M059J (cell line): ENCODE measurements at places on chromosomes 2 and 18. TPM values are rescaled to one million over a fixed set of nuclear protein-coding genes. Genes with fewer than 3 reads are reported as not detected.

USP40 gene
- 11.8 and 21.2 TPM in 2 replicates for total RNA-seq

OXER1 gene
- not detected in 2 replicates for total RNA-seq

PLGLB1 gene
- 0.49 TPM in 1 of 2 replicates, not detected in the other for total RNA-seq

ALLC gene
- not detected in 2 replicates for total RNA-seq

GRCh38 chr18:62450546-62451410, 72.0 kb upstream of the ZCCHC2 start:
- peak; percentile 99 for DNase-seq

DNA sequence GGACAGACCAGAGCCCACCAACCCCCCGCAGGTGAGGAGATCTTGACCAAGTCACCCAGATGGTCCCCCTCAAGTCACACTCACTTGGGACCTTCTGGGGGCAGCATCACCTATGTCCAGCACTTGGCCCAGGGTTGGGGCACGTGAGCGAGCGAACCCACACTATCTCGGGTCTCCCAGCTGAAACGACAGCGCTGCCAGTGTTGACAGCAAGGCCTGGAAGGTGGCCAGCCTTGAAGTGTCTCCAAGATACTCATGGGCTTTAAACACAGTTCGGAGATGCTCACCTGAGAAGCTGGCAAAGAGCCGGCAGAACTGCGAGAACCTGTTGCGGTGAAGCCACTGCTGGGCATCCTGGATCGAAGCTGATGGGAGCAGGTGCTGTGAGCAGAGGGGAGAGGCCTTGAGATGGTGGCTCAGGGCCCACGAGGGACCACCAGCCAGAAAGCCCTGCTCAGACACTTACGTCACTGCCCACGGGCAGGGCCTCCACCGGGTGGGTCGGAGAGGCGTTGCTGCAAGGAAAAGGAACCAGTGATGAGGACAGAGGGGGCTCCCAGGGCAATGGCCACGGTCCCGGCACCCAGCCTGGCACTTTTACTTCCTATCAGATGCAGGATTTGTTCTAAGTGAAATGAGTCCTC, 47.5 kb downstream of the TFCP2L1 start:
- DNase-seq = no peak

- no peak for DNase-seq
Observed at GRCh38 chr18:27602092-27602491, 417.0 kb upstream of the CHST9 start.

- DNase-seq = no peak
Observed at GRCh38 chr2:49972699-49973098, 818.4 kb upstream of the FSHR start.

DNA sequence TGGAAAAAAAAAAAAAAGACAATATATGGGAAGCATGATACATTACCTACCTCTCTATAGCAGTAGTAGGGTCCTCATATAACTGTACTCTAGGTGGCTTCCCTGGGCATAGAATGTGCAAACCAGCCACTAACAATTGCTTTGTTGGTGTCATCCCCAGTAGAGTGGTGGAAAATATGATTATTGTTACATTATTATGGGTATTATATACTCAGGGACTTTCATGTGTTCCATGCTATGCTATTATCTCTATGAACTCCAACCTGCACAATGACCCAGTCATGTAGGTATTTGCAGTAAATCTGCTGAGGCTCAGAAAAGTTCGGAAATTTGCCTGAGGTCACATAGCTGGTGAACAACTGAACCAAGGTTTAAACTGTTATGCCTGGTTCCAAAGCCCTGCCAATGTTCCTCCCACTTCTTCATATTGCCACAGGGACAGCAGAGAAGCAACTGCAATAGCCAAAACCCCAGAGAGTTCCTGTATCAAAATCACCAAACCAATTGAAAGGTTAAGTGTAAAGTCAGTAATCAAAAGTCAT, 52.6 kb upstream of the MAP4K4 start:
- no peak for DNase-seq

DNA sequence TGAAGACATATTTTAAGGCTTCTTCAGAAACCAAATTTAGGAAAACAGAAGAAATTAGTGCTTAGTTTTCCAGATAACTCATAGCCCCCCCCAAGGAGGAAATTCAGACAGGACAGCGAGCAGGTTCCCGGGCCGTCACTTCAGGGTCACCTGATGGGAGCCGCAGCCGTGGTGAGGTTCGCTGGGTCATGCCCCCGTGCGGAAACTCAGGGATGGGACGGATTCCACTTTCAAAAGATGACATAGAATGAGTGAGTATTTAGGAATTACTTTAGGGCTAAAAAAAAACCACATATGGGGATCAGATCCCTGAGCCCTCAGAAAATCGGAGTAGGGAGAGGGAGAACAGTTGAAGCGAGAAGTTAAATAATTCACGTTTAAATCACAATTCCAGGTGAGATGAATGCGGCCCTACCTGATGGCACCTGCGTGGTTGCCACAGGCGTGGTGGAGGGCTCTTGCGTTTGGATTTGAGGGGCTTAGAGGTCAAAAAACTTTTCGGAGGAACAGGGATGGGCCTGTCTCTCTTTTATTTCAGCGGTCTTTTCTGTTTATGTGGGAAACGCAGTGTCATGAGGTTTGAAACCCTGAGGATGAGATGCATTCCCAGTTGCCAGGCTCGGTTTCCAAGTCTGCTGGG, 114.4 kb downstream of the NFATC1 start:
- DNase-seq = no peak

DNA sequence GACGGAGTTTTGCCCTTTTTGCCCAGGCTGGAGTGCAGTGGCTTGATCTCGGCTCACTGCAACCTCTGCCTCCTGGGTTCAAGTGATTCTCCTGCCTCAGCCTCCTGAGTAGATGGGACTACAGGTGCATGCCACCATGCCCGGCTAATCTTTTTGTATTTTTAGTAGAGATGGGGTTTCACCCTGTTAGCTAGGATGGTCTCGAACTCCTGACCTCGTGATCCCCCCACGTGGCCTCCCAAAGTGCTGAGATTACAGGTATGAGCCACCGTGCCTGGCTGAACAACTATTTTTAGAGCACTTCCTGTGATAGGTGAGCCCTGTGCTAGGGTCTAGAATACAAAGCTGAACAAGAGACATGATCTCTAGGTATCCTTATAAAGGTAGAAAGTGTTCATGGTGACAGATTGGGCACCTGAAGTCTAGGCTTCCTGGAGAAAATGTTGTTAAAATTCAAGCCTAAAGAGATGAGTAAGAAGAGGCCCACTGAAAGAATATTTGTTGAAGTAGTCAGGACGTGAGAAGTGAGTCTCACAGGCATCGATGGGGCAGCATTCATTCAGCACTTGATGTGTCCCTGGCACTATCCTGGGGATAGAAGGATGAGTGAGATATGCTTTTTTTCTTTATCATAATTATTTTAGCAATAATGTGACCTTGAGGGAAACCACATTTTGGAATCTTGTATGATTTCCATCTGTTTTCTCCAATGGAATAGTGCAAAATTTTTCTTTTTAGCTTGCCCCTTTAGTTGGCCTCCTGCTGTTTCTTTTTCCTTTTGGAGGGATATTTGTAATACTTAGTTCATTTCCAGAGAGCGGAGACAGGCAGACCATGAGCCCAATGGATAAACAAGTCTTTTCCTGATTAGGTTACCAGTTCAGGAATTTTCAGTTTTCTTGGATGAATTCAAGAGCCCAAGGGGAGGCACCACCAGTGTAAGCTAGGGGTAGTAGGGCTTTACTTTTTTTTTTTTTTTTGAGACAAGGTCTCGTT, 5.1 kb downstream of the ZNF236 start:
- no peak for DNase-seq

DNA sequence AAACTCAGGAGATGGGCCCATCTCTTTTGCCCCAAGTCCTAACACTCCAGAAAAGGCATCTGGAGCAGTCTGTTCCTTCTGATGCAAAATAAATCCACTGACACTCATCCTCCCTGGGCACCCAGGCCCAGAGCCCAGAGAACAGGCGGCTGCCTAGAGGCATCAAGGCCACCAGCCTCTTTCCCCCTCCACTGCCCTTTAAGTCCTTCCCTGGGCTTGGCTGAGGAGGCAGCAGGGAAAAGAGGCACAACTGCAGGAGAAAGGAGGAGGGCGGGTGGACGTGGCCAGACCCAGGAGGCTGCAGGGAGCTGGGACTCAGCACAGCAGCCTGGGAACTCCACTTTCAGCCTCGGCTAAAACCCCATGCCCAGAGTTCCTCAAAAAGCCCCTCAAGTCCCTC, 99.7 kb upstream of the ID2 start:
- DNase-seq = no peak

DNA sequence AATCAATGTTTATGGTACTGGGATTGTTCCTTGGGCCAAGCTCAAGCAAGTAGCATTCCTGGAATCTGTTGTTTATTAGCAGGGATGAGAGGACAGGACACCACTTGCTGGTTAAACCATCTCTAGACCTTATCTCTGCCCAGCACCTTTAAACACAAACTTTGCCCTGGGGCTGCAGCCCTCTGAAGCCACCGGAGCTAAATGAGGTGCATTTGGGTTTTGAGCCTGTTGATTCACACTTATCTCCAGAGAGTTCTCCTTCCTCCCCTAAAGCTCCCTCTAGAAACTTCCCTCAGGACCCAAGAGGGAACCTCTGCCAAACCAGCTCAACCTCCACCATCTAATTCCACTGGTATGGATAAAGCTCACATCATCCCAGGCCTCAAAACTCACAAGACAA, 94.8 kb upstream of the EPAS1 start:
- DNase-seq = peak; percentile 13

GRCh38 chr2:28904295-28904694, 9.8 kb downstream of the WDR43 start:
- peak; percentile 58 for DNase-seq

DNA sequence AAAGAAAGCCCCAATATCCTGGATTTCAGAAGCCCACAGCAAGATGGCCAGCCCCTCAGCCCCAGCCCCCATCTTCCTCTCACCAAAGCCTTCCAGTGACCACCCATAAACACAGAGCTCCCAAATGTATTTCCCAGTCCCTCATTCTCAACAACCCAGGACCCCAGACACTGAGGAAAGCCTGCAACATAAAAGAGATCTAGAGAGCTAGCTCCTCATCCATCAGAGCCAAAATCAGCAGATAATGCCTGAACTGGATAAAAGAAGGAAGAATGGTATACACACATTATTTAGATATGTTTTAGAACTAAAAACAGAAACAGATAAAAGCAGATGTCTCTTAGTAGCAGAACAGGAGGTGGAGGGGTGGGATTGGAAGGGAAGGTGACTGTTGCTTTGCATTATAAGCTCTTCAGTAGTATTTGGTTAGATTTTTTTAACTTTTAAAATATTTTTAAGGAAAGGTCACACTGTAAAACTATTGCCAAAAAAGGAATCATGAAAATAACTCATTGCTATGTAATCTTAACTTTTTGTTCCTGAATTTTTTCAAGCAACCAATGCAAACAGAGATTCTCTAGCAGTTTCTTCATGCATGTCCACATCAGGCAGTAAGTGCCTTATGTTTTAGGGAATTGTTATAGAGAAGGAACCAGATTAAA, 144.2 kb upstream of the PKDCC start:
- no peak for DNase-seq

DNA sequence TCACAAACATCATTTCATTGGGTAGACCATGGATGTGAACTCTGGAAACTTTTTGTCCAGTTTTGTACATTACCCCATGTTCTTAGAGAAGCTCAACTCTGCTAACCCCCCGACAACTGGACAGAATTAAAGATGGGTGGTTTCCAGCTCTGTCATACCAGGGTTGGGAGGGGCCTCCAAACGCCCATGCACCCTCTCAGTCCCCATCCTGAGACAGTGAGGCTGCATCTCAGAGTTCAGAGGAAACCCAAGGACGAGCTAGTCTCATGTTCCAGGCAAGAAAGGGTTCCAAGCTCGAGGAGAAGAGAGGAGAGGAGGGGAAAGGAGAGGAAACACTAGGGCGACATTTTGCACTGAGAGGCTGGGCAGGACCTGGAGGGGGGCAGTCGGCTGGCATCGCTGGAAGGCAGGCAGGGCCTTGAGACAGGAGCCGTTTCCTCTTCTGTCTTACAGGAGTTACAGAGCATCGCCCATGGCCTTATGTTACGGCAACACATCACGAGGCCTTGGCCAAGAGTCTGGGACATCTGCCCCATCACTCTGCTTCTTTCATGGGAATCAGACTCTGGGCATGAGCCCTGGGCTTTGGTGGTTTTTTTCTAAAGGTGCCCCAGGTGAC, 16.4 kb downstream of the MAL start:
- no peak for DNase-seq

GRCh38 chr18:8658858-8659485, 46.4 kb upstream of the MTCL1 start:
- no peak for DNase-seq

DNA sequence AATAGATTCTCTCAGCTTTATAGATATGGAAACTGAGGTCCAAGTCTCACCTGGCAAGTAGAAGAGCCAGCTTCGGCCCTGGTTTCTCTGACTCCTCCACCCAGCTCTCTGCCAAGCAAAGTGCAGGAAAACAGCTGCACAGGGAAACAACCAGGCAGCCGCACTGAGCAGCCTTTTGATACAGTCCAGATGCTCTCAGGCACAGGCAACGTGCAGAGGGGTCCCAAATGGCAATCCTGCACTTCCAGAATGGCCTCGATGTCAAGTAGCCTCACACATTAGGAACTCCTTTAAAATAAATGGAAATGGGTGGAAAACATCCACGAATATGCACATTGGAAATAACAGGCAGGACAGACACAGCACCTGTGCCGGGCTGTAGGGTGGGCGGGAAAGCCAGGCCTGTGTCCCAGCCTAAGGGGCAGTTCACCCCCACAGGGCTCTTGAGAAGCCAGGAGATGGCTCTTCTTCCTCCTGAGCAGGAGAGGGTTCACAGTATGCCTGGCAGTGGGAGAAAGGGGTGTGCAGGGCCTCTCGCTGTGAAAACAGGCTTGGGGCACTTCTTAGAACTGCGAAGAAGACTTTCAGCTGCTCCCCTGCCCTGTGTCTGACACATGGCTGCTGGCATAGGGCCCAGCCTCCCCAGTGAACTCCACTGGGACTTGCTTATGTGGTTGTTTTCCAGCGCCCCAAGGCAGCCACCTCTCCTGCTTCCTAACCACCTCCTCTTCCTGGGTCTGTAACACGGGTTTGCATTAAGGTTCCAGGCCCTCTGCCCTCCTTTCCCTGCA, 63.9 kb upstream of the TUBA3E start:
- peak; percentile 71 for DNase-seq

DNA sequence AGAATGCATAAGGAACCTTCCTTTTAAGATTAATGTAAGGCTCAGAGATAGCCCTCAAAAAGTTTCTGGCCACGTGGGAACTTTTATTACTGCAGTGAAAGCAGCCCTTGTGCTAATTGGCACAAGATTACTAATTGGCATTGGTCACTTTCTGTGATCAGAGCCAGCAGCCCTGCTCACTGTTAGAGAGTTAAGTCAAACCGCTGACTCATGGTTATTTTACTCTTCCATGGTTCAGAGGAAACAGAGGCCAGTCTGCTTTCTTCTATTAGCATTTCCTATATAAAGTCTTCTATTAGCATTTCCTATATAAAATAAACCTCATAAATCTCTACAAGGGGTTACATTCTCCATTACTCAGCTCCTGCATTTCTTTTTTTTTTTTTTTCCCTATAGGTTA, 1.5 kb upstream of the SLC35G4 start:
- DNase-seq = no peak

GRCh38 chr2:231939022-231939421, 12.8 kb upstream of the NPPC start:
- no peak for DNase-seq

GRCh38 chr18:21342372-21342771, 100.3 kb downstream of the GREB1L start:
- DNase-seq = no peak

- no peak for DNase-seq
Observed at GRCh38 chr2:191013682-191013931, 364 bp downstream of the STAT1 start.
